ENCODE measurements at places on chromosomes 4 and X. TPM values are rescaled to one million over a fixed set of nuclear protein-coding genes. Genes with fewer than 3 reads are reported as not detected.

Gene GTPBP6
- 42.8 TPM for total RNA-seq

Gene P2RY10
- total RNA-seq: not detected

Gene TMSB15C
- 10.0 TPM for total RNA-seq

Gene NAT8L
- total RNA-seq: 5.0 TPM

Gene GPR143
- total RNA-seq: 13.9 TPM

Gene SSX5
- not detected for total RNA-seq

Gene CFI
- not detected for total RNA-seq

DNA sequence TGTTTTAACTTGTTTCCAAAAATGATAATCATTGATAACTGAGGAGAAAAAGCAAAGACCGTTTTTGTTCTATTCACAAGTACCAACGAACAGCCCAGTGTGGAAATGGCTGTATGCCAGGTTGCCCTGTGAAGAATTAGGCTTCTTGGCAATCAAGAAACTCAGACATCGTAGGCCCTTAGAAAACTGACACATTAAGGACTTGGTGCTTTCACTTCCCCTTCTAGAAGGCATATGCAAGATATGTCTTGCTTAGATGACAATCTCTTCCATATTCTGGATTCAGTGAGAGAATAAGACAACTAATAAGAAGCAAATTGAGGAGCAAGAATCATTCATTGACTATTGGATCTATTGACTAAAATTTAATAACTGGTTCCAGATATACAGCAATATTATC is 56.6 kb downstream of the ANAPC10 start:
- DNase-seq: no peak

GRCh38 chr4:184267673-184268583 is 50.3 kb upstream of the ENPP6 start:
- peak; percentile 47 for DNase-seq

DNA sequence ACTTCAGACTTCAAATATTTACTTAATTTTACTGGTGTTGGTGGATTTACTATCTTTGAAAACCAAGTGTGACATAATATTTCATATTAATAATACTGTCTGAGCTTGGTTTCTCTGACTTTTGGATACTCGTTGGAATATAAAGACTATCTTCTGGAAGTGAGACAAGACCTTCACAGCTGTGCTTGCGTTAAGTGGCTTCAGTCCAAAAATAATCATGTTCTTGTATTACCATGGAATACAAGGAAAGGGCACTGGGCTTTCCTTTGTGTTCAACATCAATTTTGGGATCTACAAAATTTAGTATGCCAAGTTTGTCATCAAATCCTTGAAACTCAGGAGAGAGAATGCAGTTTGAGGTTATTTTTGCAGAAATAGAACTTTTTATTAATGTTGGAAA is 712.4 kb upstream of the LCORL start:
- no peak for DNase-seq

GRCh38 chrX:47143894-47144625 is 442 bp downstream of the NDUFB11 start:
- DNase-seq: no peak

GRCh38 chr4:161160718-161161117 is 1003.1 kb downstream of the FSTL5 start:
- DNase-seq: no peak

- DNase-seq: no peak
Observed at GRCh38 chr4:89915937-89916336, 21.3 kb downstream of the MMRN1 start.

DNA sequence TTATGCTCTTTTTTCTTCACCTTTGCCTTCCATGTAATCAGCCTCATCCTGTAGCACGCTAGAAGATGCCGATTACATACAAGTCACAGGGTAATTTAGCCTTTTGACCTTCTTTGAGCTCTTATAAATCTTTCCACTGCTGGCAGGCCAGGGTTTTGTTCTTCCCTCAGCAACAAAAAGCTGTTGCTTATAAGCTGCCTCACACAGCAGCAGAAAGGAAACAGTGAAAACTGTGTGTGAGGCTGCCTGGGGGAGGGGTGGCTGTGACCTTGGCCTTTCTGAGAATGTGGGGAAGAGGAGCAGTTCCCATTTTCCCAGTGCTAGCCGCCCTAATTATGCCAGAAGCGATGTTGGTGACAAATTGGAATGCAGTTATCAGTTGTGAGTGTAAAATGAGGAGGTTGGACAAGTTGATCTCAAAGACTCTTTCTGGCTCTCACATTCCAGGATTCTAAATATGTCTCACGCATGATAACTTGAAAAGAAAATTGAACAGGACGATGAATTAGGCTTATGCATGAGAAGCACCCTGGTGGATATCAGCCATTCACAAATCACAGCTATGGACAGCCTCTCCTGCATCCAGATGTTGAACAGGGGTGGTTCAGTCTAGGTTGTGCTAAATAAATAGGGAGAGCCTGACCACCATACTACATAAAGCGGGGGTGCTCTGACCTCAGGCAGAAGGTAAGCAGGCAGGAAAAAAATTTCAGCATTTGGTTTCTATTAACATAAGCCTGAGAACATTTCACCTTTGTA is 25.7 kb downstream of the SLITRK2 start:
- peak; percentile 77 for DNase-seq

DNA sequence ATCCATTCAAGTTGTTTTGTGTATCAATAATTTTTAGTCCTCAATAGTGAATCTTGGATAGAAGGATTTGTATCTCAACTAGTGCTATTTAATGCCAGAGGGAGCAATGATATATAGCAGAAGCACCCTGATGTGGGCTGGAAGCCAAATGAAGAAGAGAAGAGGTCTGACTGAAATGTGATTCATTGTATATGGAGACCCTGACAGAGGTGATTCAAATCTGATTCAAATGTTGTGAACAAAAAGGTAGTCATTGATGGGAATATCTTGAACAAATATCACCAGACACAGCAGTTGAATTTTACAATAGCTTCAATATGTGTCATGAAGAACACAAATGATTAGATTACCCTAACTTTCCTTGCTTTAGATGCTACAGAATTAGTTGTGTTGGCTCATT is 27.5 kb upstream of the SULT1B1 start:
- DNase-seq: no peak

- DNase-seq: no peak
Observed at GRCh38 chr4:42955746-42956505, 63.4 kb downstream of the GRXCR1 start.

DNA sequence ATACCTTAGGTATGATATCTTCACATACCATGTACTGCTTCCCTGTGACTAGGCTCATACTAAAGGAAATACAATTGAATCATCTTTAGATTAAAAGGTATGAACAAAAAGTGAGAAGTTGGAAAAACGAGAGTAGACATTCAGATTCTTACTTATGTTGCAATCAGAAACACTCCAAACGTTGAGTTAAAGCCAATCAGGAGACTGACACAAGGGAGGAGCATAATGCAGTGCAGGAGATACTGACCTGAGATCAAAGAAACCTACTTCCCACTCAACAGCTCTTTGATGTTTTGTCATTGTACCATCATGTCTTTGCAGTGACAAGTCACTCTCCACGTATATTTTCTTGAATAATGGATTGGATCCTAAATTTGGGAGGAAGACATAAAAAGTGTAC is 8.9 kb upstream of the PCDH18 start:
- no peak for DNase-seq

- no peak for DNase-seq
Observed at GRCh38 chrX:134935276-134935675, 55.5 kb upstream of the SMIM10 start.

- peak; percentile 89 for DNase-seq
Observed at GRCh38 chr4:113145519-113146291, 96.3 kb downstream of the ANK2 start.

DNA sequence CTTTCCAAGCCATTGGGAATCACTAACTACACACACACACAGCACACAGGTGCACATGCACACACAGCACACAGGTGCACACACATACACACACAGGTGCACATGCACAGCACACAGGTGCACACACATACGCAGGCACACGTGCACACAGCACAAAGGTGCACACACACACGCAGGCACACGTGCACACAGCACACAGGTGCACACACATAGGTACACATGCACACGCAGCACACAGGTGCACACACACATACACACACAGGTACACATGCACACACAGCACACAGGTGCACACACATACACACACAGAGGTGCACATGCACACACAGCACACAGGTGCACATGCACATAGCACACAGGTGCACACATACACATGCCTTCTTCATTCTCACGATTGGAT is 80.9 kb downstream of the HMX1 start:
- DNase-seq: no peak

DNA sequence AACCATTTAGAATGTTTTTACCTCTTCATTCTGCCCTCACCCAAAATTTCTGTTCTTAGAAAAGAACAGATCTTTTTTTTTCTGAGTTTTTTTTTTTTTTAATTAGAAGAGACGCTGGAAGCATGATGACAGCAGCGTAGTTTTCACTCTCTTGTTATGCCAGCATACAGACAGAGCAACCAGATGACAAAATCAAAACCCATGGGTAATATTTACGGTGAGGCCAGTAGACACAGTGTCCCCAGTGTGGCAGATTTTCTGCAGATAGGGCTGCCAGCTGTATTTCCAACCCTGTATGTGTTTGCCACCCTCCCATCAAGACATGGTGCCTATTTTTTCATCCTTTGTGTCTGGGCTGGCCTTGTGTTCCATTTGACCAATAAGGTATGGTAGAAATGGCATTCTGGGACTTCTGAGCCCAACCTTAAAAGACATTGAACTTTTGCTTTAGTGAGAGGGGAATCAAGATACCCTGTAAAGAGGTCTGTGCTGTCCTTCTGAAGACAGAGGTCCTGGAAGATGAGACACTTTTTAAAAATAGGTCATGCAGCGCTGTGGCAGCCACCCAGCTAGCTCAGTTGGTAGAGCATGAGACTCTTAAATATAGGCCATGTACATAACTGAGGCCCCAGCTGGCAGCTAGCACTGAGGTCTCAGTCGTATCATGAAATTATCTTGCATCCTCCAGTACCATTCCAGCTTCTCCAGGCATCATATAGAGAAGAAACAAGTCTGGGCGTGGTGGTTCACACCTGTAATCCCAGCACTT is 6.7 kb upstream of the ZNF41 start:
- DNase-seq: no peak
